ENCODE measurements at places on chromosomes 12 and 14.

GRCh38 chr14:58082491-58083098, 69.4 kb downstream of the ARMH4 start:
- DNase-seq, result no peak

DNA sequence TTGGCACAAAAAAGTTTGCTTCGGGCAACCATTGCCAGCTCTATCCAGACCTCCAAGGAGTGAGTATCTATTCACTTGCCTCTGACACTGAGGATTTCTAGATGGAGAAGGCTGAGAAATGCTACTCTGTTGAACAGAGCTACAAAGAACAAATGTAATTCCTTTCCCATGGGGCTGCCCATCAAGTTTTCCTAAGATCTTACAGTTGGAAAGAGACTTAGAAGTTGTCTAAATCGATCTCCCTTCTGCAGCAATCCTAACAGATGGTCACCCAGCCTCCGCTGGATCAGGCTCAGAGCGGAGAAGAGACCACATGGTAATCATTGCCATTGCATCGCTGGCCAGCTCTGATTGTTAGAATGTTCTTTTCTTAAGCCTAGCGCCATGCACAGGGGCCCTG, 110.1 kb upstream of the BCL2L14 start:
- no peak for DNase-seq

- DNase-seq, result no peak
Observed at GRCh38 chr12:100043631-100044030, 58.9 kb upstream of the ANKS1B start.

DNA sequence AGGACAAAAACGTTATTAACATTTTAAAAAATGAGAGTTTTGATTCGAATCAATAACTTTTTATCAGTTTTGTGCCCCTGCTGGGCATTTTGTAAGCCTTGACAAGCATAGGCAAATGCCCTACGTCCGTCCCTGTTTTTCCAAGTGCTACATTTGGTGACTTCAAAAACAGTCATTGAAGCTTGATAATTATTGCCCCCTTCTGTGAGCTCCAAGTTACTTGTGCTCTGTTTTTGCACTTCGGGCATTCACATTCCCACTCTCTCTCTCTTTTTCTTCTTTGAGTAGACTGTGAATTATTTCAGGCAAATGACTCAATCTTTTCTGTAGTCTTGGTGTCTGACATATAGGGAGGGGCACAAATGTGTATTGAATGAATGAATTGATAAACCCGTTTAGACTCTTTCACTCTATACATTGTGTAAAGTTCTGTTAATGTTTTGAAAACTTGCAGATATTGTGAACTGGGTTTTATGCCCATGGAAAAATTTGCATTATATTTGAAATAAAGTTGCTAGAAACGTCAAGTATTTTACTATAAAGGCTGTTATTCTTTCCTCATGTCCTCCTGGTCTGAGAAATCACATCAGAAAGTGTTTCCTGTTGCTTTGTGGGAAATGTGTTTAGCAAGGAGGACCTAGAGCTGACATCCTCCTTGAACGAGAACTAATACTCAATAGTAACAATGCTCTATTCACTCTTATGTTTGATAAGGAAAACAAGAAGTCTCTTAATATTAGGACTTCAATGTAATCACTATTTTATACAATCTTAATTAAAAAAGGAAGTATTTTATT, 1.4 kb downstream of the APAF1 start:
- no peak for DNase-seq

DNA sequence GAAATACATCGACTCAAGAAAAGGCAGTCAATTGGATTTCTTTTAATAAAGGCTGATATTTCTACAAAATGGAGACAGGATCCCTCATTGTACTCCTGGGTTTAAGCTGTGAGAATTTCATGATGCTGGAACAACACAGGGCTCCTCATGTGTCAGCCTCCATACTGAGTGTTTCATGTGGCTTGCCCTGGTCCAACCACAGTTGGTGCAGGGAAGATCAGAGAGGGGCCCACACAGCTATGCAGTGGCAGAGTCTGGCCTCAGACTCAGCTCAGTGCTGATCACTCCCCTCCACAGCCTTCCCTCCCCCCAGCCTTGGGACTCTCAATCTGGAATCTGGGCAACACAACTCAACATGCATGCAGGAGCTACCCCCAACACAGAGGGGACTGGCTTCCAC, 122.5 kb upstream of the OVCH1 start:
- DNase-seq, result no peak

GRCh38 chr12:82593143-82593542, 93.6 kb upstream of the TMTC2 start:
- no peak for DNase-seq

DNA sequence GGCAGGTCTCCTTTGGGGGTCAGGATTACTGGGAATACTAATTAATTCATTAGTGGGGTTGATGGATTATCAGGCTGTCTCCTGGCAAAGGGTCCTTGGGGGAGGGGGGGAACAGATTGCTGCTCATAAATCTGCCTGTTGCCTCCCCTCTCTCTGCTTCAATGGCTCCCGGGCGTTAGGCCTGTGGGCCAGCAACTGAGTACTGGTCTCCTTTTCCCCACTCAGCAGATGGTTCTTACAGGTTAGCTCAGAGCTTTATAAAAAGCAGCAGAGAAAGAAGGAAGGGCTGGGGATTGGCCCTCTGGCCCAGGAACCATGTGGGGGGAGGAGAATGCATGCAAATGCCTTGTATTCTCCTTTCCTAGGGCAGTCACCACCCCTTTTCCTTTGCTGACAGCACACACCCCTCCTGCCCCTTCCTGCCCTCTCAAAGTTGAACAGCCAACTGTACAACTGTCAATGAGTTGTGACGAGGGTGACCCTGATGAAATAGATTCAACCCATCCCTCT, 2.3 kb upstream of the NEUROD4 start:
- DNase-seq, result no peak

DNA sequence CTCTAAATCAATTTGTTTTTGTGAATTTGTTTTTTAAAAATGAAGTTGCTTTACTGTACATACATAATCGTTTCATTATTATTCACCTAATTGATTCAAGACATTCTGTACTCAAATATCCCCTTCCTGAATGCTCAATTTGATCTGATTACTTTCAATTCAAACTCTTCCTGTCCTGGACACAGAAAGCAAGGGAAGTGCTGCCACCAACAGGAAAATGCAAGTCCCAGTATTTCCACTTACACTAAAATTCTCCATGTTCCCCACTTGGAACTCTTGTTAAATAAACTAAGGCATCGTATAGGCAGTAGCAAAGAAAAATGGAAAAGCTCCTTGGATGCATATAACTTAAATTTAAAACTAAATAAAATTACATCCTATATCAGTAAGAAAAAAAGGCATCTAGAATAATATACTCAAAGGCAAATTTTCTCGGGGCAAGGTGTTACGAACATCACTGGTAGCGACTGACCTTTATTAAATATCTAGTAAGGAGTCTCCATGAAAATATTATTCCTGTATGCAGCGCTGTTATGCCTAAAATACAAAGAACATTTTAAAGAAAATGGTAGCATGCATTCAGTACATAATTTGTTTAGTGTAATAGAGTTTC, 72.0 kb upstream of the DBX2 start:
- DNase-seq, result no peak

DNA sequence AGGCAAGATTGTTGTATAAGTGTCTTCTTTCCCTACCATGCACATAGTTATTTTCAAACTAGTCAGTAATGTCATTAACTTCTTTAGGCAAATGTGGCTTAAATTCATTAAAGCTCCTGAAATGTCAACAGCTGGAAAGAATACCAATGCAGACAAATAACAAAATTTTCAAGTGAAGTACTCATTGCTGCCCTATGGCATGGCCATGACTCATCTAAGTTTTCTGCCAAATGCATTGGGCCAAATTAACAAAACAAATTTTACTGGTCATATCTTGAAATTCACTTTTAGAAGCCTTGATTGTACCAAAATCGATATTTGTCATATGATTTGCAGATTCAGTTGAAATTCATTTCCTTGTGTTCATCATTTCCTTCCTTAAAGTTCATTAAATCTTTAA, 915.9 kb downstream of the SLC6A15 start:
- no peak for DNase-seq

DNA sequence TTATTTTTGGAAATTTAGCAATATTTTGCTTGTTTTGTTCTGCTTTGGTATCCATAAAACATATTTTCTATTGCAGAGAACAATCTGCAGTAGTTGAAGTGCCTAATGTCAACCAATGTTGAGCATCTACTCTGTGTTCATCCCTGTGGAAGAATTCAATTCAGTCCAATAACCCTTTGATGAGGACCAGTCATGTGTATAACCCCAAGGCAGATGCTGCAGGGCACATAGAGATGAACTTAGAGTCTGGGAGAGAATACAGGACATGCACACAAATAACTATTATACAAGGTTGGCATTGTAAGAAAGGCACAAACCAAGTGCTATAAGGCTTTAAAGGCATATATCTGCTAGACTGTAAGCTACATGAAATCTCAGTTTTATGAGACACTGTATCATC, 304.7 kb downstream of the LRIG3 start:
- no peak for DNase-seq

DNA sequence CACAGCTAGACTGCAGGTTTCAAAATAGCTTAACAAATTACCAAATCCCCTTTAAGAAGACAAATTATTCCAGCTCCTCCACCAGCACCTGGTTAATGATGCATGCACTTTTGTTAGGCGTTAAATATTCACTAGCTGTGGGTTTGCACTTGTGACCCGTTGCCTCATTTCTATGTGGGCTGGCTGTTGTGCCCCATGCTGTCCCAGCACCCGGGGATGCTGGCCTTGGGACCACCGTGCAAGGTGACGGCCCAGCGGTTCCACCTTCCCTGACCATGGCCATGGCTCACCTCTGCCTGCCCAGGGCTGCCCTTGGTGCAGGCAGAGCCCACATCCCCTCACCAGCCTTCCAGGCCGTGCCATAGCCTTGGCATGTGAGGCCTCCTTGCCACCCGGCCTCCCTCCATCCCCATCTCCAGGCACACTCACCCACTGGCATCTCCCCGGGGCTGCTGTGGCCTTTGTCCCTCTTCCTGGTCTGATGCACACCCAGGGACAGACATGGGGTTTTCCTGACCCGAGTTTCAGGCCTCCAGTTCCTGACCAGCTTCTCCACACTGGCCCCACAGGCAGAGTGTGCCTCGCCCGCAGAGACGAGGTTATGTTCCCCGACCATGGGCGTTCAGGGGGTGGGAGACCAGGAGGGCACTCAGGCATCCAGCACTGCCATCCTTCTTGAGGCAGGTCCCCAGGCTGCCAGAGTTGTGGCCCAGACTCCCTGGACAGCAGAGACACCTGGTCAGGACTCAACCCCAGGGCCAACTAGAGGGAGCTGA, 20.3 kb upstream of the C14orf180 start:
- no peak for DNase-seq

GRCh38 chr14:44962334-44963043, 499 bp downstream of the TOGARAM1 start:
- peak; percentile 23 for DNase-seq

DNA sequence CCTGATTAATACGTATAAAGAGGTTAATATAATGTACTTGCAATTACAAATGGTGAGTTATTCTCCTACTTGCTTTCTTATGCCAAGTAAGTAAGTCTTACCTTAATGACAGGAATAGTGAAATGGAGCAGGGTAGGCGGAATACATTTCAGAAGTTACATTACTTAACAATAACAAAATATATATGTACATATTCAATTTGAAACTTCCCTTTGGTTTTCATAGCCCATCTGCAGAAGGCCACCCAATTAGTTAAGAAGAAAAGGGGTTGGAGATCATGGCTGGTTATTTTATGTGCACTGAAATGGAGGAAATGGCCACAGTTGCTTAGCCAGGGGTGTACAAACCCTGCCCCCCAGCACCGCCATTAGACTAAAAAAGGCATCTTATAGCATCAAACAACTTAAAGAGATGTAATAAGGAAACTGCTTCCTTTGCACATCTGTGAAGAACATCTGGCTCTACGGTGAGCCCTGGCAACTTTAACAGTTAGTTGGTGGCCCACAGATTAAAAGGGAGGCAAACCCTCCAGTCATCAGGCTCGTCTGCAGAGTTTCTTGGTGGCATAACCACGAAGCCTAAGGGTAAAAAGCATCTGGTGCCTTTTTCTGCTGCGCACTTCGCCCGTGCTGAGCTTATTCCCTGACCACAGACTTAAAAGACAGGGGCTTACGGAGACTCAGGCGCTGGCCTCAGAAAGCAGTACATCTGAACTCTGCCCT, 38.8 kb upstream of the DACT1 start:
- no peak for DNase-seq

- DNase-seq, result no peak
Observed at GRCh38 chr14:91577632-91578233, 67.6 kb upstream of the PPP4R3A start.

- DNase-seq, result no peak
Observed at GRCh38 chr14:67140556-67140955, 48.7 kb upstream of the GARIN2 start.
